Stomach (tissue), 19 donors: ENCODE measurements at places on chromosomes 16 and 17.

GRCh38 chr17:72677714-72678390 lies 414.6 kb downstream of the SLC39A11 start:
- DNase-seq = no peak

DNA sequence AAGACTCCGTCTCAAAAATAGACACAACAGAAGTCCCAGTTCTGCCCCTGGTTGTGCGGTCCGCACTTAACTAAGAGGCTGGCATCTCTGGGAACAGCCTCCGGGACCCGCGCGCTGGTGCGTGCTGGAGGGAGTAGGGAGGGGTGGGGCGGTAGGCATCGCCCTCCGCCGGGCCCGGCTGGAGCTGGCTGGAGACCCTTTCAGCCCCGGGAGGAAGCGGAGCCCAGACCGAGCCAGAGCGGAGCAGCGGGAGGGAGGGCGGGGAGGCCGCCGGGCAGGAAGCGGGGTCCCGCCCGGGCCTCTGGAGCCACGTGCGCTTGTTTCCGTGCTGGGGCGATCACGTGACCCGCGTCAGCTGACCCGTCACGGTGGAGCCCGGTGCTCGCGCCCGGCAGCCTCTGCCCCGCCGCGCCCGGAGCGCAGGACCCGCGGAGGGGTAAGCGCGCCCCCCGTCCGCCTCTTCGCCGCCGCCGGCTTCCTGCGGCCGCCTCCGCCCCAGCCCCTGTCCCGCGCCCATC lies at the start of gene WDR81:
Gene WDR81, plus strand, starts transcription at position 354 of the 518 bp plus-strand sequence. CDS start 256 bp downstream, outside the sequence.
- peak; percentile 93 for DNase-seq

GRCh38 chr16:12267491-12267890 lies 291.0 kb downstream of the SNX29 start:
- DNase-seq = no peak

- DNase-seq = peak; percentile 54
Measured at GRCh38 chr16:18800775-18801144, 589 bp downstream of the ARL6IP1 start.

DNA sequence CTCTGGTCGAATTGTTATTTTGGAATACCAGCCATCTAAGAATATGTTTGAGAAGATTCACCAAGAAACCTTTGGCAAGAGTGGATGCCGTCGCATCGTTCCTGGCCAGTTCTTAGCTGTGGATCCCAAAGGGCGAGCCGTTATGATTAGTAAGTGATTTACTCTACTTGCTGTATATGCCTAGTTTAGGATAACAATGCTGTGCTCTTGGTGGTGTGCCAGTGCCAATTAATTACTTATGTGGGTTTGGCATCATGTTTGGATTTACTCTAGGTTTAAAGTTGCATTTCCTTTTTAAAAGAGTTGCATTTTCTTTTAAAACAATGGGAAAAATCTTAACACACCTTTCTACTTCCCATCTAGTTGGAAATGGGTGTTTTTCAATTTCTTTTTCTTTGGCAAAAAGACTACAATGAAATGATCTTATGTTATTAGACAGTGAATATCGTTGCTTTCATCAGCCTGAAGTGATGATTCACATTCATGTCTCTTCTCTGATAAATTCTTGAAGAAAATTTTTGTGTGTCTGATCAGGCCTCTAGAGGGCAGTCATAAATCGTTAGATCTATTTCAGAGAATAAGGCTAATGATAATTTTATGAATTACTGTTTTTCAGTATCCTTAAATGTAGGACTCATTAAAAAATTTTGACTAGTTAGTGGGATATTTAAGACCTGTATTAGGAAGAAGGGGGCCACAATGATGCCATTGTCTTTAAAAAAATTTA lies 5.6 kb downstream of the SF3B3 start:
- no peak for DNase-seq

DNA sequence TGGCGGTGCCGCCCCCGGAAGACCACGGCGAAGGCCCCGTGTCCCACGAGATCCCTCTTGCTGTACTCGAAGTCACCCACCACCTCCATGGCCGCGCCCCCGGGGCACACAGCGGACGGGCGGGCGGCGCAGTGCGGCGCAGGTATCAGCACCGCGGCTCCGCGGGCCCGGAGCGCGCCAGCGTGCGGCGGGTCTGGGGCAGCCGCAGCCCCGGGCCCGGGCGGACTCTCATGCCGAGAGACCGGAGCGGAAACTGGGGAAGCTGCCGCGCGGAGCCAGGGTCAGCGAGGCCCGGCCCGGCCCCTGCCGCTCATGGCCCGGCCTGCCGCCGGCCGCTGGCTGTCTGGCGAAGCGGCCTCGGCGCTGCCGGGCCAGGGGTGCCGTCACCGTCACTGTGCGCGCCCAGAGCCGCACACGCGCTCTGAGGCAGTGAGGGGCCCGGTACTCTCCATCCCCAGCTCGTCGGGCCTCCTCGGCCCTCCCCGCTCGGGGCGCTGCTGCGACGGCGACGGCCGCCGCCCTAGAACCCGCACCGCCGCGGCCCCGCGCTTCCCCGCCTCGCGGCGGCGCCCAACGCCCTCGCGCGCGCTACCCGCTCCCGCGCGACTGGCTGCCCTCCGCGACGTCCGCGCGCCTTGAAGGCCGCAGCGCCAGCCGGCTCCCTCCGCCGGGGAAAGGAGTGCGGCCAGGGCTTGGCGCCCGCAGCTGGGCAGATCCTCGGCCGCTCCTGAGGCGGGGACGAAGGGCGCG lies at the start of gene ULK2:
Gene ULK2, minus strand, starts transcription at position 608 of the 750 bp plus-strand sequence. Its CDS starts 519 bp downstream, at position 89.
- peak; percentile 93 for DNase-seq

DNA sequence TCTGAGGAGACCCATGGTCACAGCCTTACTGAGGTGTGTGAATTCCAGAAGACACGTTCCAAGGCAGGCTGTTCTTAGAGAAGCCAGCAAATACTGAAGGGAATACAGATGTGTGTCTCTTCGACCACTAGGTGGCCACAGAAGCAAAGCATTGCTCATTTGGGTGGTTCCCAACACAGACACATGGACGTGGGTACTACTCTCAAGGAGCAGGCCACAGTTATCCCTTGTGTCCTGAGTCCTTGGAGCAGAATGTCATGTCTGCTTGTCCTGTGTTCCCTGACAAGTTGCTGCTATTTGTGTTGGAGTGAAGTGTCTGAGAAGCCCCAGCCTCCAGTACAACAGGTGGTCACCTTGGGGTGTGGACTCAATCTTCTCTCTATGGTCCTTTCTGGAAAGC lies 30.3 kb downstream of the HMOX2 start:
- DNase-seq = peak; percentile 65

GRCh38 chr17:41586863-41587495 lies at the start of gene KRT14:
TSS of gene KRT14 (minus strand) at chr17:41586895. CDS start at chr17:41586834, 61 bp downstream.
- no peak for DNase-seq

GRCh38 chr17:15177343-15177742 lies 87.8 kb downstream of the PMP22 start:
- DNase-seq = no peak

DNA sequence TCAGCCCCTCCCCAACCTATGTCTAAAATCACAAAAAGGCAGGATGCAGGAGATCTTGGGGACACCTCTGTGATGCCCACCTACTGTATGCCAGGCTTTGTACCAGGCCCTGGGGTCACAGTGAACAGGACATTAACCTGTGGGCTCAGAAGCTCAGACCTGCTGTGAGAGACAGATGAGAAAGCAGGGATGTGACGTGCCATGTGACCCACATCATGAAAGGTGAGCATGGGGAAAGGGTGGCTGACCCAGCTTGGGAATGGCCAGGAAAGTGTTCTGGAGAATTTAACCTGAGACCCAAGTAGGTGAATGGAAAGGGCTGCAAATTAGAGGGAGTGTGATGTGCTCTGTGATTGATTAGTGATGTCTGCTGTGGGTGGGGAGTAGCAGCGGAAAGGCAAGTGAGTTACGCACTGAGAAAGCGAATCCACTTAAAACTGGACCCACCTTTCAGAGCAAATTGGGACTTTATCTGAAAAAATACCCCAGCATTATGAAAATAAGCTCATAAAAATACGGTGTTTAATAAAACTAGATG lies 132.2 kb downstream of the IRF8 start:
- DNase-seq = no peak

DNA sequence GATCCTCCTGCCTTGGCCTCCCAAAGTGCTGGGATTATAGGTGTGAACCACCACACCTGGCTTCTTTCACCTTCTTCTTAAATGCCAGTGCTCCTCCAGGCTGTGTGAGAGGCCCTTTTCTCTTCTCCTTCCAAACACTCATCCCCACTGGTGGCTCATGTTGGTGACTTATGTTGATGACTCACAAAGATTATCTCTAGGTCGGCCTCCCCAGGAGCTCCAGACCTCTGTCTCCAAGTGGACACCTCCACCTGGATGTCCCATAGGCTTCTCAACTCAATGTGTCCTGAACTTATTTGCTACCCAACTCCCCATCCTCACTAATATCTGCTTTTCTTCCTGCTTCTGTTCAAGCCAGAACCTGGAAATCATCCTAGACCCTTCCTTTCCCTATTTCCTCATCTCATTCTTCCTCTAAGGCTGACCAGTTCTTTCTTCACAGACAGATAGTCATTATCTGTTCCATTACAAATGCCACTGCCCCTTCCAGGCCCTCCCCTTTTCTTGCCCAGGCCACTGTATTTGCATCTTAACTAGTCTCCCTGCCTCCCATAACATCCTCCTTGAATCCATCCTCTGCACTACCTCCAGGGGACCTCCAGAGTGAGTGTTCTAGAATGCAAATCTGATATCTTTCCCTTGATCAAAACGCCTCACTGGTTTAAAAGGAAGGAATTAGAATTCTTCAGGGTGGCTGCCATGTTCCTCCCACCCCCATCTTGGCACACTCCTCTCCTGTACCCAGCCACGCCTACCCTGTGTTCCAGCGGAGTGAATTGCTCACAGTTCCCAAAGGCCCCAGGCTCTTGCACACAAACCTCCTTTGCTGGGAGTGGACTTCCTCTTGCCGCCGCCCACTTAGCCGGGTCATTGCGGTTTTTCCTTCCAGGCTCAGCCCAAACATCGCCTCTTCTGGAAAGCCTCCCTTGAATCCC lies 34.8 kb upstream of the FBXO47 start:
- peak; percentile 44 for DNase-seq

GRCh38 chr16:31714903-31715504 lies 158.6 kb upstream of the ZNF267 start:
- no peak for DNase-seq

DNA sequence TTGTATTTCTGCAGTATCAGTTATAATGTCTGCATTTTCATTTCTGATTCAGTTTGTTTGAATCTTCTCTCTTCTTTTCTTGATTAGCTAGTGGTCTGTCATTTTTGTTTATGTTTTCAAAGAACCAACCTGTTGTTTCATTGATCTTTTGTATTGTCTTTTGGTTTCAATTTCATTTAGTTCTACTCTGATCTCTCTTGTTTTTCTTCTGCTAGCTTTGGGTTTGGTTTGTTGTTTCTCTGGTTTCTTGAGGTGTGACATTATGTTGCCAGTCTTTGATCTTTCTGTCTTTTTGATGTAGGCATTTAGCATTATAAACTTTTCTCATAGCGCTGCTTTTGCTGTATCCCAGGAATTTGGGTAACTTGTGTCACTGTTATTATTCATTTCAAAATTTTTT lies 107.2 kb downstream of the PHKB start:
- DNase-seq = no peak

DNA sequence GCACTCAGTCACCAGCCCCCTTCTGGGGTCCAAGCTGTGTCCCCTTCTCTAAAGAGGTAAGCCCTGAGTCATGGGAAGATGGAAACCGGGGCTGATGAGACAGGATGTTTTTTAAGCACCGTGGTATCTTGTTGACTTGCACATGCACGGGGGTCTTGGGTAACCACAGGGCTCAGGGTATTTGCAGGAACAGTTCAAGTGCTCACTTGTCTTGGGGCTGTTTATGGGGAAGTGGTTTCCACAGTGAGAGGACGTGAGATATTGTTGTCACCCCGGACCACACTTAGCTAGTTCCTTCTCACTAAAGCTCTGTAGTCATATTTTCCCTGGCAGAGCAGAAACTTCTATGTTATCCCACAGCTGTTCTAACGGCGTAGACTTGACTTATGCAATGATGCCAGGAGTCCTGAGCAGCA lies 7.7 kb downstream of the CCL3L1 start:
- DNase-seq = no peak

DNA sequence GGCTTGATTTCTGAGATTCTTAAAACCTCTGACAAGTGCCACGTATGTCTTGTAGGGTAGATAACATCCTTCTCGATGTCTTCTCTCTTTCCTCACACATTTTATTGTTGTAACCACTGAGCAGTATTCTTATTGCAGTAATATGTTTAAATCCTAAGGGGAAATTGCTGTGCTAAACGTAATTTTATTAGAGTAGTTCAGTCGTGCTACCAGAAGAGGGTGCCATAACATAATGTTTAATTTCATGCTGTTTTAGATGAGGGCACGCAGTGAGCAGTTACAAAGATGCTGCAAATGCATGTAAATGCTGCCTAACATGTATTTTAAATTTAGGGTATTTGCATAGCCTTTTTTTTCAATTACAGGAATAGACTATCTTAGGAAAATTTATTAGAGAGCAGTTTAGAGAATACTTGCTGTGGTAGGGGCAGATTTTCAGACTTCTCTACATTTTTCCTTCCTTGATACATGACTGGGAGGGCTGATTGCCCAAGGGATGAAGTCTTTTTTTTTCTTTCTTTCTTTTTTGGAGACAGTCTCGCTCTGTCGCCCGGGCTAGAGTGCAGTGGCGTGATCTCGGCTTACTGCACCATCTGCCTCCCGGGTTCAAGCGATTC lies 51.7 kb downstream of the GAN start:
- DNase-seq = no peak

GRCh38 chr17:66717641-66718058 lies 117.3 kb upstream of the CACNG5 start:
- no peak for DNase-seq

DNA sequence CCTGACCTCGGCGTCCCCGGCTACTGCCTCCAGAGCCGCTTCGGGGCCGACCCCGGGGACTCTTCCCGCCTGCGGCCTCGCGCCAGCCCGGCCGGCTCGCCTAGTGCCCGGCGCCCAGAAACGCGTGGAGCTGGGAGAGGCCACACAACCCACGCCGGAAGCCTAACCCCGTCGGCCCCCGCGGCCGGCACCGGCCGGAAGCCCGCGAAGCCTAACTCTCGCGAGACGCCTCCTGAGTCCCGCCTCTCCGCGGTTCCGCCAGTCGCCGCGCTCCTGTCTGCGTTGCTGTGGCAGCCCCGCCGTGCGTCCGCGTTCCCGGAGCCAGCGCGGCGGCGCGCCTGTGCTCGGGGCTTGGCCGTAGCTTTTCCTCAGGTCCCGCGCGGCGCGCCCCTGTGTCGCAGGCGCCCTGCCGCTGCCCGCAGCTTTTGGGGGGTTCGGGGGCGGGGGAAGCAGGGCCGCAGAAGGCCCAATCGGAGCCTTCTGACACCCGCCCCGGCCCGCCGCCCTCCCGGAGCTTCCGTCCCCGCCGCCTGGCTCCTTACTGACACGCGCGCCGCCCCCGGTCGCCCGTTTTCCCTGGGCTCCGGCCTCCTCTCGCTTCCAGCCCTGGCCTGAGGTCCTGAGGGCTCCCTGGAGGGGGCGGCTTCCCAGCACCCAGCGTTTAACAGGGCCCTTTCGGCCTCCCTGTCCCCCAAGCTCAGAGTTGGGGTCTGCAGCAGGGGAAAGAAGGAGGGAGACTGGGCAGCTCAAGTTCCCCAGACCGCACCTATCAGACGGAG lies 21.7 kb downstream of the NPTX1 start:
- peak; percentile 97 for DNase-seq
